Stimulated activated CD4-positive, alpha-beta T cell treated with anti-CD3 and anti-CD28 coated beads, Interleukin-2, amount 100 ng/mL, for 48 hours (primary cell): ENCODE measurements at places on chromosomes 5 and 9.

GRCh38 chr5:162529886-162530285 is 462.3 kb downstream of the GABRG2 start:
- no peak for DNase-seq

GRCh38 chr9:16184964-16185646 is 632.3 kb downstream of the CCDC171 start:
- DNase-seq = no peak

DNA sequence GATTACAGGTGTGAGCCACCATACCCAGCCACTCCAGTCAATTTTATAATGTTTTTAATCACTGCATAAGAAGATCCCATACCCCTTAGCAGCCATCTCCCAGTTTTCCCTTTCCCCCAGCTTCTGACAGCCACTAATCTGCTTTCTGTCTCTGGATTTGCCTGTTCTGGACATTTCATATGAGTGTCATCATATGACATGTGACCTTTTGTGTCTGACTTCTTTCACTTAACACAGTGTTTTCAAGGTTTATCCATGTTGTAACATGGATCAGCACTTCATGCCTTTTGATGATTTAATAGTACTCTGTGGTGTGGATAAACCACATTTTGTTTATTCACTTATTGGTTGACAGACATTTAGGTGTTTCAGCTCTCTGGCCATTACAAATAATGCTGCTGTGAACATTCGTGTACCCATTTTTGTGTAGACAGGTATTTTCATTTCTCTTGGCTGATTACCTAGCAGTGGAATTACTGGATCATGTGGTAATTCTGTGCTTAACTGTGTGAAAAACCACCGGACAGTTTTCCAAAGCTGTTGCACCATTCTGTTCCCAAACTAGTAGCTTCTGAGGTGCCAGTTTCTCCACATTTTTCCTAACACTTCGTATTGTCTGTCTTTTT is 8.6 kb downstream of the SUSD3 start:
- no peak for DNase-seq

DNA sequence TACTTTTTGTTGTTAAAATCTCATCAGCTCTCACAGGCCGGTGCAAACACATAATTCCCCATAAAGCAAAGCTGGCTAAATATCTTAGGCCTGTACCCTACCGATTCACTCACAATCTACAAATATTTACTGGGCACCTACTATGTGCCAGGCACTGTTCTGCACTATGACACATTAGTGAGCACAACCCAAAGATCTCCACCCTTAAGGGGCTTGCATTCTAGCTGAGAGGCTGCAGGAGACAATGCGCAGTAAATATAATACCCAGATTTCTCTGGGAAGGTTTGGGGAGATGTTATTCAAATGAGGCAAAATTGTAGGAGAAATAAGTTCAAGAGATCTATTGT is 53.7 kb downstream of the FNBP1 start:
- DNase-seq = no peak

DNA sequence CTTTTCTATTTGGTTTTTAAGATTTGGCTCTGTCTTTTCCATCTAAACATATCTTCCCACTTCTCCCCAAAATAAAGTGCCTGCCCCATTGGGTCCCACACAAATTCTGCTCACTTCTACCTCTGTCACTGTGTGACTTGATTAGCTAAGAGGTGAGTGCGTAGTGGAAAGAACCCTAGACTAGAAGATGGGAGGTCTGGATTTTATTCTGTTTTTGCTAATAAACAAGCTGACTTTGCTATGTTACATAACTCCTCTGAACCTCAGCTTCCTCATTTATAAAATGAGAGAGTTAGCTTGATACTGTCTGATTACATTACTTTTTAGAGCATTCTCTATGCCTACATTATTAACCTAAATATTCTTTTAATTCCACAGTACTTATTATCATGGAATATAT is 51.3 kb upstream of the PTGER4 start:
- DNase-seq = no peak

DNA sequence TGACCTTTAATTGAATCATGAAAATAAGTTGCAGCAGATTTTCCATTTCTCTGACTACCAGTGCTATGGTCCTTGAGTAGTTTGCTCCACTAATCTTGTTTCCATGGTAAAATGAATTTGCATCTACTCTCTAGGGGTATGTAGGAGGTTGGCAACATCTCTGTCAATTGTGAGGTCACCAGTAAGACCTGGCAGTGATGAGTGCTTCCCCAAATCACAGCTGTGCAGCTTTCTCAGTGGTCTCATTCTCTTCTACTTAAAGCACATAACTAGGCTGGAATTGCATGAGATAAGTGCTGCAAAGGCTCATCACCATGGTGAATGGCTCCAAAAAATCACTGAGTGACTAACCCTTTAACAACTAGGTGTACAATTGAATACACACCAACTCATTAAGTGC is 36.3 kb downstream of the ADAMTS19 start:
- DNase-seq = no peak

DNA sequence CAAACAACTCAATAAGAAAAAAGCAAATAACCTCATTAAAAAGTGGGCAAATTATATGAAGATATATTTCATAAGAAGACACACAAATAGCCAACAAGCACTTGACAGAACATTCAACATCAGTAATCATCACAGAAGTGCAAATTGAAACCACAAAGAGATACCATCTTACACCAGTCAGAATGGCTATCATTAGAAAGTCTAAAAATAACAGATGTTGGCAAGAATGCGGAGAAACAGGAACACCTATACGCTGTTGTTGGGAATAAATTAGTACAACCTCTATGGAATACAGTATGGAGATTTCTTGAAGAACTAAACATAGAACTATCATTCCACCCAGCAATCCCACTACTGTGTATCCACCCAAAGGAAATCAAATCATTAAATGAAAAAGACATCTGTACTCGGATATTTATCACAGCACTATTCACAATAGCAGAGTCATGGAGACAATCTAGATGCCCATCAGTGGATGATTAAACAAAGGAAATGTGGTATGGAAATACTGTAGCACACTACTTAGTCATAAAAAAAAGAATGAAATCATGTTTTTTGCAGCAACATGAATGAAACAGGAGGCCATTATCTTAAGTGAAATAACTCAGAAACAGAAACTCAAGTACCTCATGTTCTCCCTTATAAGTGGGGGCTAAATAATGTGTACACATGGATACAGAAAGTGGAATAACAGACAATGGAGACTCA is 106.8 kb upstream of the FST start:
- no peak for DNase-seq

DNA sequence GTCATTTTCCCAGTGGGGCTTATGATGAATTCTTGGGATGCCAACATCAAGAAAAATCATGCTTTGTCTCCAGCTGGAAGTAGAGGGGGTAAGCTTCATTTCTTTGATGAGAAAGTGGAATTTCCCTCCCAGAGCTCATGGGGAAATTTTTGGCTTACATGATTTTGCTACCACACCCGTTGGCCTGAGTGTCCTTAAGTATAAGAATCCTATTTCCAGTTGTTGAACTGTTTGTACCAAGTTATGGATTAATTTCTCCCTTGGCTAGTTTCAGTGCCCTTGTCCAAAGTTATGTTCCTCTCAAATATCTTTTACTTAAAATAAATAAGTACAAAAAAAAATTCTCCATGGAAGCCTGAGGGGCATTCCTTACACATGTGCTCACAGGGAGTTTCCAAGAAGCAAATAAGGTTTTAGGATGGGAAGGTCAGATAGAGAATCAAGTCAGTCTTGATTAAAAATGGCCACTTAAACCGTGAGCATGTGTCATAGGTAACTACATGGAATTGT is 82.3 kb downstream of the PTCD2 start:
- DNase-seq = no peak

- DNase-seq = no peak
Measured at GRCh38 chr5:172843825-172844576, 9.9 kb downstream of the ERGIC1 start.

GRCh38 chr9:123642291-123643278 is 286.6 kb downstream of the CRB2 start:
- no peak for DNase-seq

DNA sequence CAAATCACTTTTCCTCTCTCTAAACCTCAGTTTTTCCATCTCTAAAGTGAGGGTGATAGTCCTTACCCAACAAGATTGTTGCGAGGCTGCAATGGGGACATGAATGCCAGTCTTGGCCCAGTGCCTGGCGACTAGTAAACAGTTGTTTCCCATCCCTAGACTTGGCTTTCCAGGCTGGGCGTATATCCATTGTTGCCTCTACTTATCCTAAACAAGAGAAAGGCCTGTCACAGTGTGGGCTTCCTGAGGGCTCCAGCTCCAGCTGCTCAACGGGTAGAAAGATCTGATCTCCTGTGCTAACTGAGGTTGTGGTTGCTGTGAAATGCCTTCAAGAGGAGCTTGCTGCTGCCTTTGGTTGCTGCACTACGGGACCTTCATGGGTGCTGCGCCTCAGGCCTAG is 142.0 kb downstream of the NSG2 start:
- DNase-seq = no peak

- DNase-seq = no peak
Measured at GRCh38 chr5:88090506-88090905, 178.1 kb downstream of the TMEM161B start.

DNA sequence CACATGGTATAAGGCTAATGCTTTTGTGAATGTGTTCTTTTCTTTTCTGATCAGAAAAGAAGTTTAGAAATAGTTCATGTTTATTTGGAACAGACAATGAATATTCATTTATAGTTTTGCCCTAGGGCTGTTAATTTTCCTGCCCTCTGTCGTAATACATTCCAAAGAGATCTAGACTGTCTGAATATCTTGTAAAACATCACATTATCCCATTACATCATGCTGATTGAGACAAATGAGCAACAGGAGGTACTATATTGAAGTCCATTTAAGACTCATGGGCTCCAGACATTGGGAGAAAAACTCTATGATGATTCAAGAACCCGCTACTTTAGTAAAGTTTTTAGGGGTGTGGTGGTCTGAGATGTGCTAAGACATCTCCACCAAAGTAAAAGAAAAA is 121.2 kb upstream of the MAP1B start:
- no peak for DNase-seq

DNA sequence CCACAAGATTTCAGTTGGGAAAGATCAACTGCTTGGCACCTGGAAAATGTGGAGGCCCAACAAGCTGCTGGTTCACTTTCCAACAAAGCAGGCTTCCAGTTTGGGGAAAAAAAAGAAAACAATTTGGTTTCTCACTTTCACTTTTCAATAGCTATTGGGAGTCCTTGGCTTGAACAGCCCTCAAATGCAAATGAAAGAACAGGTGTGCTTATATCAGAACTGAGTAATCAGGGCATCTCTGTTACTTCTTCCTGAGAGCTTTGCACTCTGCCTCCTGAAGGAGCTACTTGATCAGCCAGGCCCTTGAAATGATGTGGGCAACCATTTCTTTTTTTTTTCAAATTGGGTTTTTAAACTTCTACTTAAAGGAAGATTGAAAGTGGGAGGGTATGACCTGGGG is 73.5 kb downstream of the MFAP3 start:
- no peak for DNase-seq

DNA sequence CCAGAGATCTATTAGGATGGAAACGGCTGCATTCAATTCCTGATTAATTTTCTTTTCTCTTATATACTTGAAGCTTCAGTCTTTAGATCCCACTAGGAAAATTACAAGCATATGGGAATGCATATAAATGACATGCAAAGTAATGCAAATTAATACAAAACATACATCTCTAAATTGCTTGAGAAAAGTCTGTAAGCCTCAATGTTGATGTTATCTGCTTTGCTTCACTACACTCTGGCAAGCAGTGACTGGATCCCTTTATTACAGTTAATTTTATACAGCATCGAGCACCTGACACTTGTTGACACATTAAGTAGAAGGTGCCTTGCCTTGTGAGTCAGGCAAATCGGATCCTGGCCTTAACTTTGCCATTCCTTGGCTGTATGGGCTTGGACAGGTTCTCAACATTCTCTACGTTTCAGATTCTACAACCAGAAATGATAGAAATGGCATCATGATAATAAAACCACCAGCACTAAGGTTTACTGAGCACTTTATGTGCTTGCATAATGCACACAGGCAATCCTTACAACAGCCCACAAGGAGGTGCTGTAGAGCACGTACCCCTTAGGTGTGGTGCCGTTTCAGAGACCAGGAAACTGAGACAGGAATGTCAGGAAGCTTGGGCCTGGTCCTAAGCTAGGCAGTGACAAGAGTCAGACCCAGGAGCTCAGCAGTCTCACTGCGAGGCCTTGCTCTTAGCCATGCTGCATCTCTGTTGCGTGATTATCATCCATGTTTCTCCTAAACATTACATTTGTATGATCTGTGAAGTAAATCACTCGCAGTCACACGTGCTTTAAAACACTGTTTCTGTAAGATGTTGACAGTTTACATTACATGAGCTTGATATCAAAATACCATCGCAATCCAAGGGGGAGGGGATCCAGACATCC is 2.7 kb downstream of the GCNT4 start:
- DNase-seq = peak; percentile 57

- no peak for DNase-seq
Measured at GRCh38 chr5:26884481-26884880, 153.9 kb downstream of the CDH9 start.

DNA sequence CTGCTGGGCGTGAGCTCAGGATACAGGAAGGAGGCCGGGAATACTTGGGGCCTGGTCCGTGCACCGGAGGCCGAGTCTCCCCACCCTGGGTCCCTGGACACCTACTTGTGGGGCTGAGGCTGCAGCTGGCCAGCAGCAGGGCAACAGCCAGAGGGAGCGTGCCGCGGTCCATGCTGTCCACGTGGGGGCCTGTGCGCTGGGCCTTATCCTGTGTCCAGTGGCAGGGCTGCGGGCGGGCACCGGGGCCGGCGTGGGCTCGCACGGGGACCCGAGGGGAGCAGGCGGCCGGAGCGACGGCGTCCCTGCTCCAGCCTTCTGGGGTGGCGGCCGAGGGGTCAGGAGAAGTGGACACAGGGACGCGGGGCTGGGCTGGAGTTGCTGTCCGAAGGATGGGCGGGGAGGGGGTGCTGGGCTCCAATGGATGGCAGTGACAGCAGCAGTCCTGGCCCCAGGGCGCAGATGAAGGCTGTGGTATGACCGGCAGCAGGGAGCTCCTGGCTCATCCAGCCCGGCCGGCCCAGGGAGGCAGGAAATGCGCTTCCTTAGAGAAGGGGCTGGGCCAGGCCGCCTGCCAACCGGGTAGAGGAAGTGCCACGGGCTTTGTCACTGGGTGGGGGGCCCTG is at the start of gene ENG:
Gene ENG, minus strand, starts transcription at position 475 of the 623 bp plus-strand sequence. Its CDS starts 303 bp downstream, at position 172.
- DNase-seq = no peak

DNA sequence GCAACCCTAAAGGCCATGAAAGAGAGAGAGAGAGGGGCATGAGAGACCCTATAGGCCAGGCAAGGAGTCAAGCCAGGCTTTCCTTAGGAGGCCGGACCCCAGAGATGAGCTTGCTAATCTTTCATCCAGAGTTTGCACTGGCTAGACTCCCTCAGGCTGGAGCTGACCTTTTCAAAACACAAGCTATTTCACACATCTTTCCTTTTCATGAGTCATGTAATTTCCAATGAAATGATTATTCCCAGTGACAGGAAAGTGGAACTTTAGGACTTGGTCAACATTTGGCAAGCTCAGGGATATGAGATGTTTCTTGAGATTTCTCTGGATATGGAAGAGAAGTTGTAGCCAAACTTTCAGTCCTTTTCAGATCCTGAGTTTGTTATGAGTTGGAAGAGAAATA is 117.7 kb downstream of the TARS1 start:
- DNase-seq = no peak
